Endothelial cell (in vitro differentiated cells): ENCODE measurements at places on chromosomes 1 and 21. TPM values are rescaled to one million over a fixed set of nuclear protein-coding genes. Genes with fewer than 3 reads are reported as not detected.
A peak's percentile ranks its signal among the peaks of the same experiment; 100 is the strongest.

The TNFRSF9 gene
- total RNA-seq: 4.8 TPM

DNA sequence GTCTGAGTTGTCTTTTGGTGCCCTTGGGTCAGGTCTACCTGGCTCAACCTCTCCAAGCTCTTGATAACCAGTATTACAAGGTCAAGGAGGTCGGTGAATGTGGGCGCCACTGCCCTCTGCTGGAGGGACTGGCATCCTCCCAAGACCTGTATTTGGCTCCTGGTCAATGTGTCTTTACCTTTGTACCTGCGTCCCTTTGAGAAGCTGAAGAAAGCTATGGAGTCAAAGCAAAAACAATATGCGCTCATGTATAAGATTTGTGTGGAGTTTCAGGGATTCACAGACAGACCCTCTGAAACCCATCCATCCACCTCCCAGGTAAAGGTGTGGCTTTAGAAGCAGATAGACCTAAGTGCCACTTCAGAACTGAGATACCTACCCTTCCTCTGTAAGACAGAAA, 61.8 kb upstream of the NBL1 start:
- peak; percentile 73 for DNase-seq

DNA sequence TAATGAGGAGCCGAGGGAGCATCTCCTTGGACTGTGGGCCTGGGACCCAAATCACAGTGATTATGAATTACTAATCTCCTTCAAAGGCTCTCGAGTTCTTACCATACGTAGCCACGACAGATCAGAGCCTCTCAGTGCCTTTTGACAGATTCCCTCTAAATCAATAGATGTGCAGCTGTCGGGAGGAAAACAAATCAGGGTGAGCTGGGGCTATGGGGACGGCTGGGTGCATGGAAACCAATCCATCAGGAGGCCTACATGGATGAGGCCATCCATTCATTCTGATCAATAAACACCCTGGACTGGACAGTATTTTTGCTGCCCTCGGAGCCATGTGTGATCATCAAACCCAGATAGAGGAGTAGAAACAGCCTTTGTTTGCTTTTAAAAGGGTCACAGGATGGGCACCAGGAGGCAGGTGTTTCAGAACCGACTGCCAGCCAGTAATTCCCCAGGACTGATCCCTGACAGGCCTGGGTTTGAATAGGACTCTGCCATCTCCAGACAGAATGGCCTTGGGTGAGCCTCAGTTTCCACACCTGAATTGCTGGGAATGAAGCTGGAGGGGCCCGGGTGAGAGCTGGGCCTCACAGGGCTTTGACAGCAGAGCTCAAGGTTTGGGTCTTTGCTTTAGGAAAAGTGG, 532.8 kb downstream of the MATN1 start:
- no peak for DNase-seq

- no peak for DNase-seq
These were observed 344.2 kb downstream of the VAV3 start for GRCh38 chr1:107620753-107621152.

DNA sequence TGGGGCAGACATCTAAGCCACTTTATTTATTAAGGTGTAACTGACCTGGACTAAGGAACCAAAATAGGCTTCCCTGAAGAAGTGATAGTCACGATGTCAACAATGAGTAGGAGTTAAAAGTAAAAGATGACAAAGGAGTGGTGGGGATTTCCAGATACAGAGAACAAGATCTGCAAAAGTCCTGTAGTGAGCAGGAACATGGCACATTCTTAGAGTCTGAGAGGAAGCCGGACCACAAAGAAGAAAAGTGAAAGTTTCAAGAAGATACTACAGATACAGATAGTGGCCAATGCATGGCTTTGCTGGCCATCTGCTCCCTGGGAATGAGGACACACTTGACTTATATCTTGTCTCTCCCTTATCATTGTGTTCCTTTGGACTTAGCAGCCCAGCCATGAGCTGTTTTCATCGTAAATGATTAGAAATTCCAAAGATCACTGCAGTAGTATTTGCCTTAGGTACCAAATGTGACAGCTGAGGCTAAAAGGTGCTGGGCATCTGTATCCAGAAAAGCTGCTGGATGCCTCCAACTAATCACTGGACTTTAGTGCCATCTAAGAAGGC, 302.4 kb upstream of the NR5A2 start:
- DNase-seq: no peak

The UMODL1 gene
- not detected for total RNA-seq

GRCh38 chr1:180281490-180281889, 51.4 kb downstream of the LHX4 start:
- DNase-seq: no peak

DNA sequence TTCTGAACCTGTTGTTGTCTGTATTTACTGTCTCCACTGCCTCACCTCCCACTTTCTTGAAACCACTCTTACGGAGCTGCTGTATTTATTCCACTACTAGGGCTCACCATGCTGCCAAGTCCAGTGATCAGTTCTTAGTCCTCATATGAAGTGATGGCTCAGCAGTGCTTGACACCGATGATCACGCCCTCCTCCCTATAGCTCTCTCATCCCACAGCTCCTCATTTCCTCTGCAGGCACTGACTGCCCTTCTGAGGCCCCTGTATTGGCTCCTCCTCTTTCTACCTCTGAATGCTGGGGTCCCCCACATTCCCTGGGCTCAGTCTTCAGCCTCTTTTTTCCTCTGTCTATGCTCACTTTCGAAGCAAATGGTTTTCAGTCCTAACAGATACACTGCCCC, 3.4 kb downstream of the CLCA1 start:
- DNase-seq: no peak

The SYT14 gene
- total RNA-seq: 9.7 TPM

The SMCP gene
- not detected for total RNA-seq

GRCh38 chr1:162954824-162955223, 93.8 kb upstream of the CCDC190 start:
- no peak for DNase-seq

GRCh38 chr1:173478094-173478674, 1.0 kb downstream of the PRDX6 start:
- peak; percentile 23 for DNase-seq

DNA sequence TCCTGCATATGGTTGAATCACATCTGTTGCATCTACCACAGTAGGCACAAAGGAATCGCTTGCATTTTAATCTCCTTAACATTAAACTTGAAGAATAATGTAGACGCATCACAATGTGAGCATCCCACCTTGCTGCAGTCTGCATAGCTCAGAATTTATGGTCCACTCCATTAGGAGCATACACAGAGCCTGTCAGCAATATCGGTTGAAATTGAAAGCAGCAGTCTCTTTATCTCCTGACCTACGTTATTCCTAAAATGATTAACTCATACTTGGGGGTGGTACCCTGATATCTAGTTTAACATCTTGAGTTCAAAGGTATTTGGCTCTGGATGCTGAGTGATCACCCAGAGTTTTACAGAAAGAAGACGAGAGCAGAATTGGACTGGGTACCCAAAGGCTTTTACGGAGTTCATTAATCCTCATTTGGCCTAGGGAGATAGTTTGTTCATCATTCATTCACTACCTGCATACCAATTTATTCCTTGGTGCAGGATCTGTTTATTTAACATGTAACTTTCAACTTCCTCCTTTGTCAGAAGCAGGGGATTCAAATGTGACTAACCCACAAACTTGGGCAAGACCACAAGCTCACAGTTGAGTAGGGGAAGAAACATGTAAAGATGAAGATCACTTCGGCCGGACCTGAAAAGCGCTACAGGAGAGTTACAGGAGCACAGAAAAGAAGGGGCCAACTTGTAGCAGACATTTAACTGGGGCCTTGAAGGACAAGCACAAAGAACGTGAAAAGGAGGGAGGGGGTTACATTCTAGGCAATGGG, 187.9 kb downstream of the DAB1 start:
- no peak for DNase-seq

- no peak for DNase-seq
These were observed 62.9 kb downstream of the SEC16B start for GRCh38 chr1:177907000-177907399.

GRCh38 chr1:2193514-2194281, 874 bp downstream of the FAAP20 start:
- DNase-seq: no peak

- DNase-seq: no peak
These were observed 37.6 kb downstream of the RGS8 start for GRCh38 chr1:182646739-182647138.

- DNase-seq: no peak
These were observed 197.3 kb upstream of the SGIP1 start for GRCh38 chr1:66336641-66336990.

GRCh38 chr1:230206207-230206606, 139.2 kb downstream of the GALNT2 start:
- DNase-seq: no peak

The ACKR1 gene
- total RNA-seq: 0.23 TPM

The ORC1 gene
- 4.9 TPM for total RNA-seq

DNA sequence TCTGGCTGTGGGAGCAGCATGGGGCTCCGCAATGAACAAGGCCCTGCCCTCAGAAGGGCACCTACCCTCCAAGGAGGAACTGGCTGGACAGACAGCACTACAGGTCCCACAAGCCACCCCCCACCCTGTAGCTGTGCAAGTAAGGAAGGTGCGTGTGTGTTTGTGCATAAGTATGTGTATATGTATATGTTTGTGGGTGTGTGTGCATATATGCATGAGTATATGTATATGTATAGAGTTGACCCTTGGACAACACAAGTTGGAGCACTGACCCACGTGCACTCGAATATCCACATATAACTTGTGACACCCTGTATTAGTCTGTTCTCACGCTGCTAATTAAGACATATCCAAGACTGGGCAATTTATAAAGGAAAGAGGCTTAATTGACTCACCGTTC, 22.6 kb upstream of the TENT5C start:
- DNase-seq: no peak

DNA sequence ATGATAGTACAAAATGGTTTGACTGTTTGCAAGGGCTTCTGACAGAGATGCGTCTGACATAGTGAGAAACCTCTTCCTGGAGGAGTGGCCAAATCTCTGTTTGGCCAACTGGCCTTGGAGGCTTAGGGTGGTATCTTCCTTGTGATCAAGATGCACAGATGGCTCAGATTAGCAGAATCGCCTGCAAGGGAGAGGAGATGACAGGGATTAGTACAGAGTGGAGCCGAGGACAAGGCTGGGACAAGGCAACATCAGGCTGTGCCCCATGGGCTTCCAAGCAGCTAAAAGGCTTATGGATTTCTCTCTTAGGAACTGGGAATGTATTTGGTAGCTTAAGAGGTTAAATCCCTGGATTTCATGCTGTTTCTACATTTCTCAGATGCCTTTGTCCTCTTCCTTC, 379.1 kb downstream of the SIPA1L2 start:
- no peak for DNase-seq

DNA sequence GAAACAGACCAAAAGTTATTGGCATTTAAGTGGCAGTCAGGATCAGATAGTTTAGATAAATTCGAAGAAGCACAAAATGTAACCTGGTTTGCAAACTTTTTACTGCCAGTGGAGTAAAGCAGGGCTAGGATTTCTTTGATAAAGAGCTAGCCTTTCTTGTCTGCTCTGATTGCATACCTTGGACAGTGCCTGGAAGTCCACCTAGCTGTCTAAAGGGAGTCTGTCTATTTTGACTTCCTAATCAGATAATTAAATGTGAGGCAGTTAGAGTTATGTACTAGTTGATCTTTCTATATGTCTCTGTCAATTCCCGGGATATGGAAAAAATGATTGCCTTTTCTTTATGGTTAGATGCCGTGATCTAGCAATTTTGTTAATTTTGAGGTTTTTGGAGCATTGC, 4.1 kb downstream of the GPSM2 start:
- DNase-seq: no peak

- no peak for DNase-seq
These were observed 25.6 kb downstream of the SLC26A9 start for GRCh38 chr1:205917466-205918238.

DNA sequence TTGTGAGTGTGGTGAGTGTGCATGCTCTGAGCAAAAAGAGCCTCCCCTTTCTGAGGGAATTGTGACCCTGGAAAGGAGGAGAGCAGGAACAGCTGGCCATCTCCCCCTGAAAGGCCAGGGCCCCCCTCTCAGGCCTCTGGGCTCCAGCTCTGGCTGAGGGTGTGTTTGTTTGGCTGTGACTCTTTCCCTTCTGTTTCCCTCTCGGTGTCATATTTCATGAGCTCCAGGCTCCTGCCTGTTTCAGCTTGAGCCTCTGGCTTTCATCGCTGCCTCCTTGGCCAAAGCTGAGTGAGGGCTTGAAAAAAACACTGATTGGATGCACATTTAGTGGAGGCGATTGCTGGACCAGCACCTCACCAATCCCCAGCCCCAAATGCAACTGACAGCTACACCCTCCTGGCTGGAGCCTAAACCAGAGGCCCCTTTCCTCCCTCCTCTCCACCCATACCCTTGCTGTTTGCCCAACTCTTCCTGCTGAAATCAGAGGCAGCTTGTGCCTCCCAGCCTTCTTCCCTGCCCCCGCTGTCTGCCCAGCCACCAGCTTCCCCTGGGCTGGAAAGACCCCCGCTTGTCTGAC, 64.1 kb downstream of the DDR2 start:
- peak; percentile 59 for DNase-seq

DNA sequence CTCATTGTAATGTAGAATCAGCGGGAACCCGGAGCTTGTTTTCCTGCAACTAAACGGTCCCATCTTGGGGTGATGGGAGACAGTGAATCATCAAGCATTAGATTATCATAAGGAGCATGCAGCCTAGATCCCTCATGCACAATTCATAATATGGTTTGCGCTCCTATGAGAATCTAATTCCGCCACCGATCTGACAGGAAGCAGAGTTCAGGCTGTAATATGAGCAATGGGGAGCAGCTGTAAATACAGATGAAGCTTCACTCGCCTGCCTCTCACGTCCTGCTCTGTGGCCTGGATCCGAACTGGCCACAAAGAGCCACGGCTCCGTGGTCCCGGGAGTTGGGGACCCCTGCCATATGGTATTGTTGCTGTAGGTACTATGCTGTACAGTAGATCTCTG, 1.6 kb downstream of the IFI44 start:
- no peak for DNase-seq

DNA sequence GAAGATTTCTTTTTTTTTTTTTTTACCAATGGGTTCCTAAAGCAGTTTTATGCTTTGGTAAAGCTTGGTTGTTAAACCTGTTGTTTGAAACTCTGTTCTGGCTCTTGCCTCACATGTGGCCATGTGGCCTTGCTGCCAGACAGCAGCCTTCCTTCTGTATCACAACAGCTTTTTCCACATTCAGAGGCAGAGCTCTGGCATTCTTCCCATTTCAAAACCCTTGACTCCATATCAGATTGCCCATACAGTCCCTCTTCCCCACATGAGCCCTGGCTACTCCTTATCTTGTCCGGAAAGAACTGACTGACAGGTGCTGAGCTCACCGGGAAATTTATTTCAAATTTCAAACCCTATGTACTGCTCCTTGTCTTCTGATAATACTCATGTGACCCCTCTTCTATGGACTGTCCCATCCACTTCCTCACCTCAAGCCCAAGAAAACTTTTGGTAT, 38.5 kb upstream of the LAX1 start:
- DNase-seq: no peak
